ENCODE measurements at places on chromosomes 3 and 15.

DNA sequence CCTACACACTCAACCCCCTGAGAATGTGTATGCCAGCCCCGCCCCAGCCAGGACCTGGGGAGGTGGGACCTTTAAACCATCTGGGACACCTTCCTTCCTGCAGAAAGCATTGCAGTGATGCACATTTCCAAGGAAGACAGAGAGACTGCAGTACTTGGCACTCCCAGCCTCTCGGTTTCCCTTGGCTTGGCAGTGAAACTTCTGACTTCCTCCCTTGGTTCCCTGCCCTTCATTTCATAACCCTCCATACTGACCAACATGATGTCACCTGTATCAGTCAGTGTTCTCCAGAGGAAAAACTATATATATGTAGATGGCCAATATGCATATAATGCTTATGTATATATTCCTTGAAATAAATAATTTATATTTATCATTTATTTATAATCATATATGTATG is 103.2 kb downstream of the SST start:
- DNase-seq = no peak

DNA sequence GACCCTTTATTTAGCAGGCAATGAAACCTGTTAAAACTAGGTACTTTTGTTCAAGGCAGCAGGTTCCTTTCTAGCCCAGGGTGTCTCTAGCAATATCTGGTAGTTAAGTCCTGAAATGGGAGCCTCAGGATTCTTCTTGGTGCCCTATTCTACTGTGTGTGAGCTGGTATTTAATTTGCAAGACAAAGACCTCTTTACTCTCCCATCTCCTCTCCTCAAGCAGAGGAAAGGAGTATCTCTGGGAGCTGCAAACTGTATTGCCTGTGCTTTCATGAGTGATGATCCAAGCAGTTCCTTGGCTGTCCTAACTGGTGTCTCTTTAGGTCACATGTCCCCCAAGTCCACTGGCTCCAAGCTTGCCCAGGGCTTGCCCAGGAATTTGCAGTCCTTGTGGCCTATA is 188.2 kb downstream of the SI start:
- DNase-seq = no peak

GRCh38 chr3:155960060-155960459 is 89.6 kb downstream of the GMPS start:
- DNase-seq = no peak

GRCh38 chr3:105752791-105753415 is 115.9 kb downstream of the CBLB start:
- peak; percentile 2 for DNase-seq

GRCh38 chr15:83320844-83321243 is 36.4 kb upstream of the BNC1 start:
- no peak for DNase-seq

- peak; percentile 81 for DNase-seq
Observed at GRCh38 chr15:97234851-97235610, 725.5 kb upstream of the ARRDC4 start.

GRCh38 chr3:158458464-158458863 is 112.5 kb upstream of the MLF1 start:
- DNase-seq = no peak

DNA sequence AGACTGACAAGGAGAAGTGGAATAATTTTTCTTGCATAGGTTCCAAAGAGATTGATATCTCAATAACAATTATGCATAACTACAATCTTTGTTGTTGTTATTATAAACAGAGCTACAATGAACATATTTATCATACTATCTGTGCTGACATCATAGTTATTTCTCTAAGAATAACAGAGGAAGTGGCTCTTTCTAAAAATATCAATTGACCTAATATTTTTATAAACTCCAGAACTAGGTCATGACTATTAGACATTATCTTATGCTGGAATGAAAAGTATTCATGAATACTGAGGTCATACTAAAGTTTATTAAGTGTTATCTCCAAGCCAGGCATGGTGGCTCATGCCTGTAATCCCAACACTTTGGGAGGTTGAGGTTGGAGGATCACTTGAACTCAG is 114.1 kb downstream of the DCLK3 start:
- DNase-seq = no peak

GRCh38 chr15:72302955-72303354 is 17.0 kb downstream of the CELF6 start:
- DNase-seq = no peak

Data from NCI-H1417 (cell line).